ENCODE measurements at places on chromosomes 5 and 9.

- DNase-seq, result no peak
Measured at GRCh38 chr9:86521977-86522376, 167.8 kb upstream of the TUT7 start.

GRCh38 chr5:140345919-140346347 is 470 bp downstream of the HBEGF start:
- peak; percentile 33 for DNase-seq

DNA sequence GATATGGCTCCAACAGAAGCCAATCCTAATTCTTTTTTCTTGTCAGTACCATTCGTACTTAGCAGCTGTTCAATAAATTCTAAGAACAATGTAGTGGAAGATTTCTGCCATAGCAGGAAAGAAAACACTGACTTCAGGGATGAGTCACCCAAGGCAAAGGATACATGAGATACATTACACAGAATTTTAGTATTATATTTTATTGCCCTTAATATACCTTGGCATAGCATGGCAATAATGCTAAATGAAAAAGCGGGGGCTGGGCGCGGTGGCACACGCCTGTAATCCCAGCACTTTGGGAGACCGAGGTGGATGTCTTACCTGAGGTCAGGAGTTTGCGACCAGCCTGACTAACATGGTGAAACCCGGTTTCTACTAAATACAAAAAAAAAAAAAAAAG is 619.1 kb upstream of the DAB2 start:
- DNase-seq, result no peak

DNA sequence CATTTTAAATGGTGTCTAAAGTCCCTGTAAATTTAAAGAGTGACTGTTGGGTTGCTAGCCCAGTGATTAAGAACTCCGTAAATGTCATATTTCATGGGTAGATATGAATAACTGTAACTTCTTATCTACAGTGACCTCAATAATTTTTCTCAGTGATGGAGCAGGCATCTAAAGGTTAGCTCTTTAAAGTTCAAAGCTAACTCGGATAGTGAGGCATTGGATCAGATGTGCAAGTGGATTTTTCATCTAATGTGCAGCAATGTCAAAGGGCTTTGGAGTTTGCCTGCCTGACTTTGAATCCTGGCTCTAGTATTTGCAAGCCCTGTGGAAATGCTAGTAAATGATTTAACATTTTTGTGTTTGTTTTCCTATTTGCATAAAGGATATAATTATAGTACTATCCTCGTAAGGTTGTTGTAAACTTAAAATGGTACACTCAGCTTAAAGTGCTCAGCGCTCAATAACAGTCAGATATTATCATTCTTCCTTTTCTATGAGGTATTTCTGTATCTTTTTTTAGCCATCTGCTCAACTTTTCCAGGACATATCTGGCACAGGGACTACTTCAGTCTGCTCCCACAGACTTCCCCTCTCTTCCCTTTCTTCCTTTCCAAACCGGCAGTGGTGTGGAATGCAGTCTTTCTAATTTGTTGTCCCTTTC is 163.7 kb upstream of the ELL2 start:
- no peak for DNase-seq

GRCh38 chr9:98375138-98375726 is 119.8 kb upstream of the TBC1D2 start:
- DNase-seq, result peak; percentile 71

- DNase-seq, result no peak
Measured at GRCh38 chr5:7537573-7537972, 141.6 kb downstream of the ADCY2 start.

DNA sequence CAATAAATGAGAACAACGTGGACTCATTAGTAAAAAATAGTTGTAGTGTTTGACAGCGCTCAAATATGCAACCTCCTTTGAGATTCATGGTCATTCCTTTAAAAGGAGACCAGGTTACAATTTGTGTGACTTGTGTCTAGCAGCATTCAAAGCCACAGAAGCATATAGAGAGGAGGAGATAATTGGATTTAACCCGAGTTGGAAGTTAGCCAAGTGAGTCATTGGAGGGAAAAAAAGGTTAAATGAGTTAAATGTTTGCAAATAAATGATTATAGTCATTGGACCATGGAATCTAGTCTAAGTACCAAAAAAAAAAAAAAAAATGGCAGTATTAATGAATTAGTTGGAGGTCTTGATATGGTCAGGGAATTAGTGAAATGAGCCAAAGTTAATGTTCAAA is 90.9 kb downstream of the ITGA1 start:
- no peak for DNase-seq

DNA sequence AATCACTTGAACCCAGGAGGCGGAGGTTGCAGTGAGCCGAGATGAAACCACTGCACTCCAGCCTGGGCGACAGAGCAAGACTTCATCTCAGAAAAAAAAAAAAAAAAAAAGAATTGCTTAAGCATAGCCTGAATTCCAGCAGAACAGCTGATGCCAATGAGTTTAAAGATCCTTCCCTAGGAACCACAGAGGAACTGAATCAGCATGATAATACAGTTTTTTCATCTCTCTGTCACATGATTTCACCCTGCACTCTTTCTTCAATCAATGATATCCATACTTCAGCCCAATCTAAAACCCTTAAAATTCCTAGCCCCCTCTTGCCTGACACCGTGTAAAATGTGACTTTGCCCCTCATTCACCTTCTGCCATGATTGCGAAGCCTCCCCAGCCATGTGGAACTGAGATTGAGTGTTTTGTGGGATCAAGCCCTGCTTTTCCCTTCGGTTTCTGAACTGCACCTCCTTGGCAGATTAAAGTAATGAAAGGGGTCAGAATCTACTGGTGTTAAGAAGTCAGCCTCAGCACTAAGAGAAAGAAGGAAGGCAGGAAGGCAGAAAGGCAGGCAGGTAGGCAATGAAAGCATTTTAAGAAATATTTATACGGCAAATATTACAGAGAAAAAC is 20.9 kb upstream of the DMXL1 start:
- no peak for DNase-seq

GRCh38 chr5:120017513-120017912 is 388.2 kb downstream of the FAM170A start:
- DNase-seq, result no peak

GRCh38 chr9:38172586-38172985 is 103.6 kb upstream of the SHB start:
- no peak for DNase-seq

DNA sequence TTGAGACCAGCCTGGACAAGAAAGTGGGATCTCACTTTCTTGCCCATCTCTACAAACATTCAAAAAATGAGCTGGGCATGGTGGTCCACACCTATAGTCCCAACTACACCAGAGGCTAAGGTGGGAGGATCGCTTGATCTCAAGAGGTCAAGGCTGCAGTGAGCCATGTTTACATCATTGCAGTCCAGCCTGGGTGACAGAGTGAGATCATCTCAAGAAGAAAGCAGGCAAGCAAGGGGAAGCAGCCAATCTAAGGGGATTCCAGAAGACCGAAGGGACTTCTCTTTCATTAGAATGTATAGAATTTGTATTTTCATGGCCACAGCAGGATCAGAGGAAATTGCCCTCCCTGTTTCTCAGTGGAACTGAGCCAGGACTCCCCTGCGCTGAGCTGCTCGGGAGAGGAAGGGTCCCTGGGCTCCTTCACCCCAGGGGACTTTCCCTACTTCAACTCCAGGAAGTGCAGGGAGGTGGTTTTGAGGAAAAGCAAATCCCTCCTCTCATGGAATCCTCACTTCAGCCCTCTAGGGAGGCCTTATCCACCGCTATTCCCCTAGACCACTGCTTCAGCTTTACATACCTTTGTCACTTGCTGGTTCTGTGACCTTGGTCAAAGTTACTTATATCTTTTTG is 12.1 kb downstream of the WWC1 start:
- no peak for DNase-seq

DNA sequence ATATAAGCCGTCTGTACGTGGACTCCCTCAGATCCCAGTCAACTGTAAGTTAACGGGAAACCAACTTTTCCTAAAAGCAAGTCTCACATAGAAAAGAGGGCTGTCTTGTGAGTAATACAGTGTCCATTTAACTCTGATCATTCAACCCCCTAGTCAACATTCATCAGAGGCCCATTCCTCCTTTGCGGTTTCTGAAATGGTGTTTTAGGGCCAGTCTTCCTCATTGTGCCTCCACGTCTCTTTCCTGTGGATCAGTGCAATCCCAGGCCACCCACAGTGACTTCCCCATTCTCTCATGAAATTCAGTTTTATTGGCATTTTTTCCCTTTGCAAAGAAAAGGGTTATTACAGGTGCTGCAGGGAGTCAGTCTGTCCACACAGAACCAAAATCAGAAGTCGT is 261.8 kb downstream of the NR3C1 start:
- DNase-seq, result no peak

DNA sequence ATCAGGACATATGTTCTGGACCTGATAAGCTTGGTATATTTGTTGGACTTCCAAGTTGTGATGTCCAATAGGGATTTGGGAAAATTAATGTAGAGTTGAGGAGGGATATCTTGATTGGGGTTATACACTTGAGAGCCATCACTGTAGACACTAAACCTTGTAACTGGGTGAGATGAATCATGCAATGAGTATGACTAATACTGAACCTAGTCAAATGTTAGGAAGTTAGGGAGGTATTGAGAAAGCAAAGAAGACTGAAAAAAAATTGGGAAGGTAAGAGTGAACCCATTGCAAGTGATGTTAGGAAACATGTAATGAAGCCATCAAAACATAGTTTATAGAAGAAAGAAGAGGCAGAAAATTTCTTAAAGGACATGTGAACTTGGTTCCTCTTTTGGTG is 668.4 kb upstream of the CDH9 start:
- DNase-seq, result no peak

- no peak for DNase-seq
Measured at GRCh38 chr9:135613946-135614805, 25.2 kb downstream of the GLT6D1 start.

DNA sequence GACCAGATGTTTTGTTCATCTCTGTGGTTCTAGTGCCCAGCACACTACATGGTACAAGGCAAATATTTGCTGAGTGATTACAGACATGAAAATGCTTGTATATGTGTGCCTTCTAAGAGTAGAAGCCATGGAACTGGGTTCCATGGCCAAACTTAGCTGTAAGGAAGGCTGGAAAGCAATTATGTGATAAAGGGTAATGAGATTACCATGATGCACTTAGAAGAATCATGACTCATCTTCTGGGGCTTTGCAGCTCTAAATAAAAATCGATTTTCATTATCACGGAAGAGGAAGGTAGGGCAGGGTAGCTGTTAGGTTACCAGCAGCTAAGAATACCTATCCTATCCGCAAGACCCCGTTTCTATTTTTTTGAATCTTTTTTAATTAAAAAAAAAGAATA is 28.0 kb downstream of the RFK start:
- no peak for DNase-seq

GRCh38 chr5:75053304-75054133 is 1.2 kb upstream of the GCNT4 start:
- peak; percentile 19 for DNase-seq

DNA sequence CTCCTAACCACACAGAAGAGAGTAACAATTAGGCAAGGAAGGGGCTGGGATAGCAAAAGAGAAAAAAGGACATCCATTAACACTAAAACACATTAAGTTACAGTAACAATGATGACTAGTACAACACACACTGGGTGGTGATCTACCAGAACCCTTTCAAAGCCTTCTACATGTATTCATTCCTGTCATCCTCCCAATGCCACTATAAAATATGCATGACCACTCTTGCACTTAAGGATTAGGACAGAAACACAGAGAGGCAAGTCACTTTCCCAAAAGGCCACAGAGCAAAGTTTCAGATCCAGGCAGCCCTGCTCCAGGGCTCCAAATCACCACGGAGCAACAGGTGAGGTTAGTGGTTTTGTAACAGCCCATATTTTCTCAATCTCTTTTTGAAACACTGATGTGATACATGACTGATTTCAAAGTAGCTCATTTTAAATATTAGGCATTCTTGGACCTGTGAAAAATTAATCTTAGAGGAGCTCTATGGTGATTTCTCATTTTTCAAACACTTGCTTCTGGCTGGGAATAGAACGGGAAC is 86.7 kb downstream of the AUH start:
- no peak for DNase-seq

DNA sequence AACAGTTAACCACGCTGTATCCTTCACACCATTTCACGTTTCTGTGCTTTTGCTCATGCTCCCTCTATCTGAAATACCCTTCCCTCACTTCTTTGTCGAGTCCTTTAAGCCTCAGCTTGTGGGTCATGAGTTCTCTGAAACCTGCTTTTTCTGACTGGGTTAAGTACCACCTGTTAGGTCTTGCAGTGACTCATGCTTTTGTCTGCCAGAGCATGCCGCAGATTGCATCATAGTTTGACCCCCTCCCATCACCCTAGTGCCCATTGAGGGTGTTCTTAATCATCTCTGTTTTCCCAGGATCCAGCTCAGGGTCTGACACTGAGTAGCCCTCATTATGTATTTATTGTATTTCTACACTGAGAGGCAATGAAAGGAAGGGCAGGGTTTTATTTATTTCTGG is 190.2 kb downstream of the ASTN2 start:
- no peak for DNase-seq

GRCh38 chr9:20321423-20322082 is 300.7 kb downstream of the MLLT3 start:
- no peak for DNase-seq

DNA sequence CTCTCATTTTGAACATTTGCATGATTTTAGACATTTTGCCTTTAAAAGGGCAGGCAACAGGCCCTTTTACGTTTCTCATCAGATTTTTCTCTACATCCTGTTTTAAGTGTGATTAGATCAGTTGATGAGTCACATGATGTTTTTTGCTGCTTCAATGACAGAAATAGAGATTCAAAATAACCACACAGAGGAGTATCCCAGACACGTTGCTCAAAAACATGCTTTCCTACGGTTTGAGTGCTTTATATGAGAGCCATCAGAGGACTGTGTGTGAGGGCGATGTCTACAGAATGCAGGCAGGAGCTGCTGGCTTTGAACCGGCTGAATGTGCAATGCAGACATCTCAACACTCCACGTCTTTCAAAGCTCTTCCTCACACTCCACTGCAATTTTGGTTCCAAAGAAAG is 42.1 kb downstream of the OTULIN start:
- peak; percentile 47 for DNase-seq

DNA sequence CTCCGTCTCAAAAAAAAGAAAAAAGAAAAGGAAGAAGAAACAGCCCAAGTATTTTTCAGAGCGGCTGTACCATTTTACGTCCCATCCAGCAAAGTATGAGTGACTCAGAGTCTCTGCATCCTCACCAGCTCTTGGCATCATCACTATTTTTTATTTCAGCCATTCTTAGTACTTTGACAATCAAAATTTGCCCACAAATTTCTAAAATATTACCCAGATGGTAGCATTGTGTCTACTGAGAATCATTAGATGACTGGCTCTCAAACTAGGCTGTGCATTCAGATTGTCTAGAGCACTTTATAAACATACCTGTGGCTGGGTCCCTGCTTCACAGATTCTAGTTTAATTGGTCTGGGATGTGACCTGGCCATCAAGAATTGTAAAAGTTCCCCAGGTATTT is 21.6 kb upstream of the MELK start:
- no peak for DNase-seq

- no peak for DNase-seq
Measured at GRCh38 chr5:136159457-136159856, 26.8 kb downstream of the SMAD5 start.

DNA sequence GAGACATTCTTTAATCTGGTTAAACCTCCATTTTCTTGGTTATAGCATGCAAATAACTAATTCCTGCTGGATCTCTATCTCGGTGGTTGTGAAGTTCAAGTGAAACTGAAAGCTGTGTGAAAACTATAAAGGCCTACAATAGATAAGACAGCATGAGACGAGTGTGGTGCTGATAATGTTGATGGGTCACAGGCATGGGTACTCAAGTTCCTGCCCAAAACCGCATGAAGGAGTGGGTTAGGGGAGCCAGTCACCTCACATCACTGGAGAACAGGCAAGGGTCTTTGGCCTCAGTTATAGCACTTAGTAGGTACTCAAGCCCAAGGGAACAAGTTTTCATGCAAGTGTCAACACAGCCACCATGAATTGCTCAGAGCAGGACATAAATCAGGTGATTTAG is 16.7 kb downstream of the HMHB1 start:
- no peak for DNase-seq

All from B cell (primary cell).